ENCODE measurements at places on chromosomes 2 and 18. TPM values are rescaled to one million over a fixed set of nuclear protein-coding genes. Genes with fewer than 3 reads are reported as not detected.

CTAGE1 gene
- polyA plus RNA-seq = not detected

LBH gene
- 0.70 TPM for polyA plus RNA-seq

MEP1B gene
- polyA plus RNA-seq = not detected

RAPGEF4 gene
- polyA plus RNA-seq = 28.4 TPM

PTGR3 gene
- polyA plus RNA-seq = 10.6 TPM

SFT2D3 gene
- not detected for polyA plus RNA-seq

APCDD1 gene
- 3.3 TPM for polyA plus RNA-seq

MARCHF4 gene
- polyA plus RNA-seq = 0.17 TPM

GPAT2 gene
- polyA plus RNA-seq = not detected
